ENCODE measurements at places on chromosomes 5 and 9.

- no peak for DNase-seq
These were observed 3.8 kb downstream of the IFNA1 start for GRCh38 chr9:21443849-21444625.

DNA sequence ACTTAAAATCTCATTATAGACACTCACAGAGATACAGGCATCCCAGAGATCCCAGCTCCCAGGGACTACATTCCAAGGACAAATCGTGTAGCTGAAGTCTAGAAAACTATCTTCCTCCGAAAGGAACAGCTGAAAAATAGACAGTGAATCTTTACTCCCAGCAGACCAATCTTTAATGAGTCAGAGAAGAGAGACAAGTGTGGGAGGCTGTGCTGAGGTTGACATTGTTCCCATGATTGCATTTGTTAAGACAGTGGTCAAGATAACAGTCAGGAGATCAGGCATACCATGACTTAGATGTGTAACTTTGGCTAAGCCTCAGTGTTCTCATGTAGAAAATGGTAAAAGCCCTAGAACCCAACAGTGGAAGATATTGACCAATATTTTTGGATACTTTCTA, 120.7 kb downstream of the PAPPA start:
- DNase-seq, result no peak

- no peak for DNase-seq
These were observed 58.8 kb upstream of the RAD23B start for GRCh38 chr9:107224252-107224651.

DNA sequence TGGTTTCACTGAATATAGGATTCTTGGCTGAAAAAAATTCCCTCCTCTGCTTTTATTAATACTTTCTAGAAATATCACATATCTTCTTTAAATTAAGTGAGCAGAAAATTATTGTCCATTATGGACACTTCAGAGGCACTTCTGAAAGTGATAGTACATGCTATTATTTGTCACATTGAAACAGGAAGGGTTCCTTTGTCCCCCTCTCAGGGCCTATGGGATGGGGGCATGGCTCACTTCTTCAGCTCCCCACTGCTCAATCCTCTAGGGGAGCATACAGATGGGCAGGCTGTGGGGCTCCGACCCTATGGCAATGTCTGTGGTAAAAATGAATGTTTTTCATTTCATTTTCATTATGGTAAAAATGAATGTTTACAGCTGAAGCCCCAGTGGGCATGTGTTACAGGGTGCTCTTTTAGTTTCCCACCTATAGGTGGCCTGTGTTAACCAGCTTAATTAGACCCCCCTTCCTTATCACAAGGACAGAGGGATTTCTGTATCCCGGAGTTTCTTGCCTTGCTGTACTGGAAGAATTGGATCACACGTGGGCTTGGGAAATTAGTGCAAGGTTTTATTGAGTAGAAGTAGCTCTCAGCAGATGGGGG, 1225.2 kb downstream of the PTPRD start:
- no peak for DNase-seq

DNA sequence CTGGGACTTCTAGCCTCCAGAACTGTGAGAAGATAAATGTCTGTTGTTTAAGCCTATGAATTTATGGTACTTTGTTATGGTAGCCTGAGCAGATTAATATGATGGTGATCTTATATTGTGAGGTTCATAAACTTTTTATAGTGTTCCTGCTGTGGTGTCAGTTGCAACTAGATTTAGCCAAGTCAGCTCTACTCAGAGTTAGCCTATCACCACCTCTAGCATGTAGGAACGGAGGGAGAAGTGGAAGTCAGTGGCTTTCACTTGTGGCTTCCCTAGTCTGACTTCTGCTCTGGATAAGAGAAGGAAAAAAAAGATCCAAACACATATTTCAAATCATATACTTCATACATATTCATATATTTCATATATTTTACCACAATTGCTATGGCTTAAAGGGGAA, 6.6 kb downstream of the POC5 start:
- no peak for DNase-seq

DNA sequence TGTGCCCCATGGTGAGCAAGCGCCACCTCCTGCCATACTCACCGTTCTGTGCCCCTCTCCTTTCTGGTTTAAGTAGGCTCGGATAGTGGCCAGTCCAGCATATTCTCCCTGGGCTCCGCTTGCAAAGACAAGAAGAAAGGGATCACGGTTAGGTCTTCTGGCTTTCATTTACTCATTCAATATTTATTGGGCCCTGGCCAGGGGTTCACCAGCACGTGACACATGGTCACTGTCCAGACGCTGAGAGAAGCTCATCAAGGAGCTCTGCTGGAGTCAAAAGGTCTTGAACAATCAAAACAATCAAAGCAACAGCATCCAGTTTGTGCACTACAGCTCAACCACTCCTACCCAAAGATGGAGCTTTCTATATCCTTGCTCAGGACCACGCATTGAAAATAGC, 80.2 kb downstream of the GLDC start:
- no peak for DNase-seq

DNA sequence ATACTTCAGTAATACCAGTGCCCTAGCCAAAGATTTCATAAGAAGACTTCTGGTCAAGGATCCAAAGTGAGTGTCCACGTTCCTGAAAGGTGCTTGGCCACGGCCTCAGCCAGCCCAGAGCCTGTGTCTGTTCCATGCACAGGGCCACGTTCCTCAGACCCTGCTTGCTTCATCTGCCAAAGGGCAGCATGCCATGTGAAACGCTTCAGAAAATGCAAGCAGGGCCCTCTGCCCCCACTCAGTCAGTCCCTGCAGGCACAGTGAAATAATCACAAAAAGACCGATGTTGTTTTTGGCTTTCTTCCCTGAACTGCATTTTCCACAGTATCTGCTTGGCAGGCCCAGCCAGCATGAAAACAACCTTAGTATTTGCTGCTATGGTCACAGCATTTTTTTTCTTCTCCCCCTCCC, 85.5 kb upstream of the CTSL start:
- no peak for DNase-seq

- no peak for DNase-seq
These were observed 104.8 kb upstream of the TBC1D2 start for GRCh38 chr9:98360176-98360708.

DNA sequence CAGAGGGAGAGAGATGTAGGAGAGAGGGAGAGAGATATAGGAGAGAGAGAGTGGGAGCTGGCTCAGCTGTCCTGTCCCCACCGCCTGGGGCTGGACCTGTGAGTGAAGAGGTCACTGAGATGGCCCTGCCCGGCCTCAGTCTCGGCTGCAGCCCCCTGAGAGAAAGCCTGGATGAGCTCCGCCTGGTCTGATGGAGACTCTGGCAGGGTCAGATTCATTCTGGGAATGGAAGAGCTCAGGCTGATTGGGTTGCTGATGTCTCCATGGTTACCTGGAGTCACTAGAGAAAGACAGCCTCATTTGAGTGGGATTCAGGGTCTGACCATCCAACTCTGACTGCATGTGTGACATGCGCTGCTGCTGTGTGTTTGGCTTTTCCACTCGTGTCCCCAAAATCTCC, 27.1 kb upstream of the SEMA4D start:
- no peak for DNase-seq

- DNase-seq, result no peak
These were observed 61.1 kb downstream of the GRIA1 start for GRCh38 chr5:153551537-153552079.

DNA sequence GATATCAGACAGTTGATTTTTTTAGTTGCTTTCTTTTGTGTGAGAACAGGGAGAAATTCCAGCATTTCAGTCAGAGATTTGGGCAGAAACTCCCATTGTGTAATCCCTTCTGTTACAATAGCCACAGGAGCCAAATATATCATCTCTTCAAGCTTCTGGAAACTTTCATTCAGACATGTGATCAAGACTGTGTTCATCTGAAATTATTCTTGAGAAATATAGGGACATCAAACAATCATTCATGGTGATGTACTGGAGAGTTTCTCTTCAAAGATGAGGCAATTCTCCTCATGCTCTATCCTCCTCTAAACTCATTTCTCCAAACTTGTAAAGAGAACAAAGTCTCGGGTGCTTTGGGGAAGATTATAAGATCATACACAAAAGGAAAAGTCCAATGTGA, 35.2 kb upstream of the CSNK1G3 start:
- DNase-seq, result no peak

GRCh38 chr5:124591583-124591982, 154.9 kb downstream of the ZNF608 start:
- DNase-seq, result no peak

DNA sequence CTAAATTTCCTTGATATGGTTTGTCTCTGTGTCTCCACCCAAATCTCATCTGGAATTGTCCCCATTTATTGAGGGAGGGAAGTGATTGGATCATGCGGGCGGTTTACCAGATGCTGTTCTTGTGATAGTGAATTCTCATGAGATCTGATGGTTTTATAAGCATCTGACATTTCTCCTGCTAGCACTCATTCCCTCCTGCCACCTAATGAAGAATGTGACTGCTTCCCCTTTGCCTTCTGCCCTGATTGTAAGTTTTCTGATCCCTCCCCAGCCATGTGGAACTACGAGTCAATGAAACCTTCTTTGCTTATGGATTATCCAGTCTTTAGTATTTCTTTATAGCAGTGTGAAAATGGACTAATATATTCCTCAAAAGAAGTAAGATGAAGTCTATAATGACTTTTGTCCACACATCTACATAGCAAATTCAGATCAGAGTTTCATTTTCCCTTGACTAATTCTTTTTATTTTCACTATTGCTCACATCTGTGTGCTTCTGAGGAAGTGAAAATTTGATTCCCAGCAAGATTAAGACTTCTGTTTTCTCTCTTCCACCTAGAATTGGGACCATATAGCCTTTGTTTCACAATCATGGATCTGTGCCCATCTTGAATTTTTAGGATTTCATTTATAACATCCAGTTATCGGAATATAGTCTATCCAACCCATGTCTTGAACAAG, 393.5 kb downstream of the DMAC1 start:
- no peak for DNase-seq

DNA sequence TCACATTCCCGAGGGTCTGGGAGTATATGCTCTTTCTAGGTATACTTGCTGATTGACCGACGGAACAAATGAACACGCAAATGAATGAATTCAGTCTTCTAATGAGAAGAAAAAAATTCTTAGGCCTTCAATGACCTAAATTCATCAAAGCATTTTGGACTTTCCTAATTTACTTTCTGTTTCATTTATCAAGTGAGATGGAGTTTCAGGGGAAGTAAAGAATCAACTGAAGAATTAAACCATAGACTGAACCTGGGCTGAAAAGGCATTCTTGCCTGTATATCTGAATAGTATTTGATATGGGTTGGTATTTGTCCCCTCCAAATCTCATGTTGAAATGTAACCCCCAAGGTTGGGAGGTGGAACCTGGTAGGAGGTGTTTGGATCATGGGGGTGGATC, 64.1 kb downstream of the ZFAND5 start:
- DNase-seq, result no peak

DNA sequence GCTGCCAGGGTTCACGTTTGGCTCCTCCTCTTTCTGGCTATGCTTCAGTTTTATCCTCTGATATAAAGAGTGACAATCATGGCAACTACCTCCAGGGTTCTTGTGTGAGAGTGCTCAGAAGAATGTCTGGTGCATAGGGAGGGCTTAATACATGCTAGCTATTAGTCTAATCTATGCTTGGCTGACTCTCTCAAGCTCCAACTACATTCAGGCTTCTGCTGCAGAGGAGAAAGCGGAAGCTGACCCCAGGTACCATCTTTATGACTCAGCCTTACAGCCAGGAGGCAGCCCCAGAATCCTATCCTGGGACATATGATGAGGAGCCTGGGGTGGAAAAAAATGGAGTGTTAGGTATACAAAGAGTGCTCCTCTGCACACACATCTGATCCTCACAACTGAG, 32.1 kb upstream of the RASGRF2 start:
- DNase-seq, result no peak

DNA sequence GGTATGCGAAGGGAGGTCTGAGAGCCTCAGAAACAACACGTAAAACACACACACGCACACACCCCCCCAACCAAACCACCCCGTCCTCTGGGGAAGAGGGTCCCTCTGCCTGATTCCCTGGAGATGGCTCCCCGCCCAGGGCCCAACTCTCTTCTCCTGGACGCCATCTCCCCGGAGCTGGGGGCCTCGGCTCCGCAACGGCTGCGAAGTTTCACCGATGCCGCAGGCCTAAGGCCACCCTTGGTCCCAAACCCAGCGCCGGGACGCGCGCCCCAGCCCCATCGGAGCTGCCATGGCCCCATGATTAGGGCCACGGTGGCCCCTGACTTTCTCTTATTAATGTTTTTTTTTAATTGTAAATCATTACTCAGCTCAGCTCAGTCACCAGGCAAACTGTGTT, 181.4 kb upstream of the TBCA start:
- DNase-seq, result no peak

DNA sequence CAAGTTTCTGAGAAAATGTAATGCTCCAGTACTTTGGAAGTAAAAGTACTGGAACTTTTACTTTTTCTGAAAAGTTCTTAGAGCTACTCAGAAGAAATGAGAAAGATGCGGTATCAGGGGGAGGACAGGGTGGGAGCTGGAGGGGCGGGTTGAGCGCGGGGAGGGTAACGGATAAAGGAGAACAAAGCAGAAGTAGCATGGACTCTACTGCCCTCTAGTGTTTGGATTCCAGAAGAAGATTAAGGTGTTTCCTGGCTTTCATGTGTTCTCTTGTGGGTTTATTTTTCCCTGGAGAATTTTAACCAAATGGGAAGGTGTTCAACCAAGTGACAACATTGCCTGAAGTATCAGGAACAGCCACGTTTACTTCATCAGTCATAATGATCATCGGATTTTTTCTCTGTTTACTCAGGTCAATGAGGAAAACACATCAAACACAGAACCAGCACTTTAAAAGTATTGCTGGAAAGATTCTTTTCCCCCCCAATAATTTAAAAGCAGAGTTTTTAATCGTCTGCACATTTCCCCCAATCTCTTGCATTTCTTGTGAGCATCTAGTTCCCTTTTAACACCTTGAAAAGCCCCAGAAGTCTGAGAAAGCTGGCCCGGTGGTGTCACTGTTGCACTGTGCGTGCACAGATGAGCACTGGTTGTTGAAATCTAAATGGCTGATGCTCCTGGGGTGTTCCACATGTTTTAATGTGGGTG, 190.6 kb downstream of the MPDZ start:
- no peak for DNase-seq

DNA sequence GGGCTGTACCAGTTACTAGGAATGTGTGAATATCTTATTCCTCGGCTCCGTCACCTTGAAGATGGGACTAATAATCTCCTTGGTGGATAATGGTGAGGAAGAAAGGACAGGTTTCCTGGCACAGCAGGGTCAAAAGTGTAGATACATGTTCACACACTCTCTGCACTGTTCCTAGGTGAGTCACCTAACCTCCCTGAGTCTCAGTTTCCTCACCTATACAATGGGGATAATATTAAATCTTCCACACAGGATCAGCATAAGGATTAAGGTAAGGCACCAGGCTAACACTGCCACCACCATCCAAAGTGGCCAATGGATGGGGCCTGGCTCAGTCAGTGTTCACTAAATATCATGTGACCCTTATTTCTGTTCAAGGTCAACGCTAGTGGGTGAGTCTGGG, 66.9 kb downstream of the PSMB7 start:
- DNase-seq, result no peak

Data from activated CD8-positive, alpha-beta memory T cell treated with anti-CD3 and anti-CD28 coated beads for 4 hours (primary cell).